ENCODE measurements at places on chromosomes 3 and 15.

DNA sequence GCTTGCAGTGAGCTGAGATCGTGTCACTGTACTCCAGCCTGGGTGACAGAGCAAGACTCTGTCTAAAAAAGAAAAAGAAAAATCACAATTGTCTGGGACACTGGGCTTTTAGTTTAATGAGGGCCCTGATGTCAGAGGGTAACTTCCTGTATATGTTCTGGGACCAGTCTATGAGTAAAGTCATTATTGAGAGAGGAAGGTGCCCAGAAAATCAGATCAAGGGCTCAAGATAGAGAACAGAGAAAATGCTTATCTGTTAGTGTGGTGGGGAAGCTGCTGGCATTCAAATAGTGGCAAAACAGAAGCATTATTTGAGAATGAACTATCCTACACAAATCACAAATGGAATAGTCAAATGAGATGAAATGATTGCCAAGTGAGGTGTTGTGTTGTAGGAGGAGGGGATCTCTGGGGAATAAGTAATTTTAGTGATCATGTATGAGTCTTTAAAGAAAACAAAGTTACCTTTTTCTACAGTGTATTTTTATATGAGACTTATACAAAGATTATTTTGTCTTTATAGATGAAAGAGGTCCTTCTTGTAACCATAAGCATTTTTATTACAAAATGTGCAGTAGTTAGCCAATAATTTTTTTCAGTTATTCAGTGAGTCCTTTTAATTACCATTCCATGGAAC, 13.4 kb downstream of the ARIH2 start:
- no peaks in the 10 kb centered on the region for H3K4me1 ChIP-seq
- H3K36me3 ChIP-seq, result peaks cover 6% of the 10 kb centered on the region
- no peaks in the 10 kb centered on the region for H3K27me3 ChIP-seq
- H3K27ac ChIP-seq, result no peak overlapping the region
- no peak overlapping the region for H3K4me3 ChIP-seq
- no peak for DNase-seq

DNA sequence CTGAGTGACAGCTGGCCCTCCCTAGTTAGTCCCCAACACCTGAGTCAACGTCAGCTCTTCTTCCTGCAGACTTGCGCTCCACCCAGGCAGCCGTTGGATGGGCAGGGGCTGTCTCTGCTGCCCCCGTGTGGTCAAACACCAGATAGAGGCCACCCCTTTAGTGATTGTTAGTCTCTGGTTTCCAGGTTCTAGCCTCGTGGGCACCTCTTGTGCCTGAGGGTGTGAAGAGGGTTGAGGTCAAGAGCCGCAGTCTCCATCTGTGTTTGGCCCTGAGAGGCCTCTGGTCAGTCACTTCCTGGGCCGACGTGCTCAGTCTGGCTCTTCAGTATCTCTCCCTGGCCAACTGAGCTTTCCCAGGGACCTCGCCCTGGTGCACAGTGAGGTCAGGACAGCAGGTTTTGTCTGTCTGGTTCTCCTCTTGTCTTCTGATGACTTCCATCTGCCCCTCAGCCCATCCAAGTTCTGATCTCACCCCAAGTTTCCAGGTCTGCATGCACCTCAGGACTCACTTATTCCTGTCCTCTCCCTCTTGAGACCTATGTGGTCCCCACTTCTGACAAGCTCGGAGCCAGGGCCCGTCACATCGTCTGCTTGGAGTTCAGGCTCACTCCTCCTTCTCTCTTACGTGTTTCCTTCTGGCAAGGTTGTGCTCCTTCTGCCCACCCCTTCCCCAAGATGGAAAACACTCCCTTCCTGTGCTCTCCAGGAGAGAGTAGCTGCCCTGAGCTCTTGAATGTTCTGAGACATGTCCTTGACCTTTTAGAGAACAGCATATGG, 20.9 kb downstream of the CD276 start:
- no peaks in the 10 kb centered on the region for H3K27me3 ChIP-seq
- no peak overlapping the region for H3K27ac ChIP-seq
- H3K4me1 ChIP-seq, result no peaks in the 10 kb centered on the region
- H3K36me3 ChIP-seq, result peaks cover 11% of the 10 kb centered on the region
- no peak overlapping the region for H3K4me3 ChIP-seq
- DNase-seq, result peak; percentile 82

- H3K4me1 ChIP-seq, result no peaks in the 10 kb centered on the region
- H3K36me3 ChIP-seq, result no peaks in the 10 kb centered on the region
- no peak for DNase-seq
- H3K27ac ChIP-seq, result no peak overlapping the region
Measured at GRCh38 chr15:33154351-33155166, 40.0 kb downstream of the FMN1 start.

- H3K36me3 ChIP-seq, result no peaks in the 10 kb centered on the region
- DNase-seq, result peak; percentile 65
- peak overlapping the region; percentile 50 for H3K4me3 ChIP-seq
- peaks cover 2% of the 10 kb centered on the region for H3K4me1 ChIP-seq
- H3K27me3 ChIP-seq, result no peaks in the 10 kb centered on the region
Measured at GRCh38 chr3:183178833-183179549, 16.5 kb upstream of the LAMP3 start.

DNA sequence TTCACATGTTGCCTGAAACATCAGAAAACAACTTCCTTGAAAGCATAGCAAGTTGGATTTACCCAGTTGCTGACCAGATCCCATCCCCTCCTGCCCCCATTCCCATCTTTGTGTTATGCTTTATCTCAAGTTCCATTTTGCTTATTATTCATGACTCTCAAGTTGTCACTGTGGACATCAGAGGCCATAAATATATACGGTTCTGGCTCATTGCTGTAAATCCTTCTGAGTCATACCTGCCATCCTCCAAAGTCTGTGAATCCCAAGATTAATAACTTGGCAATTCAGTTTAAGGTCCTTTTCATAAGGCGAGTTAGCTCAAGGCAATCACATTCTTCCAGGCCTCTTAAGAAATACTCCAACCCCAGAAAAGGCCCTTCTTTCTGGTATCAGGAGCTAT, 126.2 kb upstream of the C2CD4B start:
- H3K4me1 ChIP-seq, result no peaks in the 10 kb centered on the region
- no peaks in the 10 kb centered on the region for H3K27me3 ChIP-seq
- DNase-seq, result peak; percentile 30
- H3K4me3 ChIP-seq, result no peak overlapping the region

- H3K4me3 ChIP-seq, result no peak overlapping the region
- no peaks in the 10 kb centered on the region for H3K4me1 ChIP-seq
- H3K27me3 ChIP-seq, result no peaks in the 10 kb centered on the region
- H3K36me3 ChIP-seq, result no peaks in the 10 kb centered on the region
Measured at GRCh38 chr3:54274607-54275006, 152.3 kb downstream of the CACNA2D3 start.

DNA sequence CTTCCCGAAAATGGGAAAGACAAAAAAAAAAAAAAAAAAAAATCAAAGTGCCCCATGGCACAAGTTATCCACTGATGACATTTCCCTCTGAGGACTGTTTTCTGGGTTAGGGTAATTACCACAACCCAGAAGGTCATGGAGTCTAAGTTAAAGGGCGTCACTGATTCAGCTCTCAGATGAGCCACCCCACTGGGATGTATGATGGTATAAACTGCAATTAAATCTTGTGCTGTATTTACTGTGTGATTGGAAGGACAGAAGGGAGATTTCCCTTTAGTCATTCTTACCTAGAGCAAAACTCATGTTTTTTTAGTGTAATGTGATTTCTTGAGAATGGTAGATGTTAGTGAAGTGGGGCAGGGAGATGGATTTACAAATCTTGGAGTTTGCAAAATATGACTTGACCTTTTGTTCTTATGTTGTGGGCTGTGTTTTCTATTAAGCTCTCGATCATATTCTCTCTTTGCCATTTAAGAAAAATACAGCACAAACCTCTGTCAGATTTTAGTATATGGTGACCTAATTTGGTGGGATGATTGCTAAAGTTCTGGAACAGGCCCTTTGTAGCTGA, 244.2 kb downstream of the PTPRG start:
- H3K36me3 ChIP-seq, result no peaks in the 10 kb centered on the region
- H3K4me1 ChIP-seq, result peaks cover 6% of the 10 kb centered on the region
- H3K27ac ChIP-seq, result no peak overlapping the region
- H3K27me3 ChIP-seq, result no peaks in the 10 kb centered on the region
- H3K4me3 ChIP-seq, result no peak overlapping the region
- no peak for DNase-seq

DNA sequence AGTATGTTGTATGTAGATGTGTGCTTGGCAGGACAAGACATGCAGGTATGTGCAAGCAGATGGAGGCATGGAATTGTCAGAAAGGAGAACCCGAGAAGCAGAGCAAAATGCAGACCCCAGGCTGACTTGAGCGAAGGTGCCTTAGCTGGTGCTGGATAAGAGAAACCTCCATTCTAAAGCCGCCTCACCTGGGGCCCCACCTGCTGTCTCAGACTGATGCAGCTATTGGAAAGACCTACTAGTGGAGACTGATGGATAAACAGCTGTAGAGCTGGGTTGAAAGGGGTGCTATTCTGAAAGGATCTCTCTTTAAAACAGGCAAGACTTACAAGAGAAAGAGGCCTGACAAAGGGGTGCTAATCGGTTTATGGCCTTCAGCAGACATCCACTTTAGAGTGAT, 86.2 kb downstream of the EPHB1 start:
- no peaks in the 10 kb centered on the region for H3K4me1 ChIP-seq
- H3K36me3 ChIP-seq, result no peaks in the 10 kb centered on the region
- no peak overlapping the region for H3K27ac ChIP-seq
- H3K27me3 ChIP-seq, result no peaks in the 10 kb centered on the region

DNA sequence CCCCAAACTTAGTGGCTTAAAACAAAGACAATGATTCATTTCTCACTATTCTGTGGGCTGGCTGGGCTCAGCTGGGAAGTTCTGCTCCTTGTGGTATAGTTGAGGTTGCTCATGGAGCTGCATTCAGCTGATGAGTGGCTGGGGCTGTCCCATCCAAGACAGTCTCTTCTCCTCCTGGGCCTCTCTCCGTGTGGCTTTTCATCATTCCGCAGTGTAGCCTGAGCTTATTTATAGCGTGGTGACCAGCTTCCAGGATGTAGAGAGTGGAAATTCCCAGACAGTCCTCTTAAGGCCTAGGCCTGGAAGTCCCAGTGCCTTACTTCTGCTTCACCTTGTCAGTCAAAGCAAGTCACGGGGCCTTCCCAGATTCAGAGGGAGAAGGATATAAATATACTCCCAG, 136.7 kb upstream of the DAZL start:
- H3K4me3 ChIP-seq, result no peak overlapping the region
- no peak overlapping the region for H3K27ac ChIP-seq
- H3K36me3 ChIP-seq, result no peaks in the 10 kb centered on the region
- H3K27me3 ChIP-seq, result no peaks in the 10 kb centered on the region

- no peak overlapping the region for H3K4me3 ChIP-seq
- no peaks in the 10 kb centered on the region for H3K36me3 ChIP-seq
- H3K27me3 ChIP-seq, result no peaks in the 10 kb centered on the region
- no peaks in the 10 kb centered on the region for H3K4me1 ChIP-seq
- DNase-seq, result no peak
Measured at GRCh38 chr3:121508389-121508788, 37.4 kb downstream of the POLQ start.

DNA sequence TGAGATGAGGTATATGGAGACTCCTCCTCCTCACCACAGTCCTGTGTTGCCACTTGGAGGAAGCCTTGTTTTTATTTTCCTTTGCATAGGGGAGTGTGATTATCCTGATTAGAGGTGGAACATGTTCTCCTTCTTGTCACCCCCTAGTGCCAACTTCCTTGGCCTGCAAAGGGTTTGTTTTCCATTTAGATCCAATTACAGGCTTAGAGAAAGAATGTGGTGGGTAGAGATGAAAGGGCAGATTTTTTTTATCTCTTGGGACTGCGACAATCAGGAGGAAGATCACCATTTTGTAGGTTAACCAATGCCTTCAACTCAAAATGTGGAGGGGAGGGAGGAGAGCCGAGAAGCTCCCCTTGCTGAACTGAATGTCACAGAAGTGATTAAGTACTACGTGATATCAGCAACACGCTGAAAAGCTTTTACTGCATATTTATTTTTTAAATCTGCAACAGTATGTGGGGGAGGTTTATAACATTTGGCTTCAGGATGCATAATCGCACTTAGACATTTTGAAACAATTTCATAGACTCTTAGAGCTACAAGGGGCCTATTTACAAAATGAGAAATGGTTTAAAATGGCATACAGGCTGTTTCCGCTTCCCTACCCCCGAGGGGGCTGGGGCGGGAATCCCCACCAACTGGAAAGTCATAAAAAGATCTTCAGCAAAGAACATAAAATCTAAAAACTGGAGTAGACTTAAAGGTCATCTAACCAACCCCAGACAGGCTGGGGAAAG, 2.4 kb downstream of the LMCD1 start:
- H3K36me3 ChIP-seq, result no peaks in the 10 kb centered on the region
- DNase-seq, result peak; percentile 93
- H3K27me3 ChIP-seq, result no peaks in the 10 kb centered on the region
- H3K4me1 ChIP-seq, result peaks cover 5% of the 10 kb centered on the region

- H3K27me3 ChIP-seq, result no peaks in the 10 kb centered on the region
- H3K4me1 ChIP-seq, result peaks cover 3% of the 10 kb centered on the region
- DNase-seq, result no peak
- H3K27ac ChIP-seq, result no peak overlapping the region
- no peak overlapping the region for H3K4me3 ChIP-seq
Measured at GRCh38 chr3:16423298-16423697, 90.2 kb downstream of the RFTN1 start.

DNA sequence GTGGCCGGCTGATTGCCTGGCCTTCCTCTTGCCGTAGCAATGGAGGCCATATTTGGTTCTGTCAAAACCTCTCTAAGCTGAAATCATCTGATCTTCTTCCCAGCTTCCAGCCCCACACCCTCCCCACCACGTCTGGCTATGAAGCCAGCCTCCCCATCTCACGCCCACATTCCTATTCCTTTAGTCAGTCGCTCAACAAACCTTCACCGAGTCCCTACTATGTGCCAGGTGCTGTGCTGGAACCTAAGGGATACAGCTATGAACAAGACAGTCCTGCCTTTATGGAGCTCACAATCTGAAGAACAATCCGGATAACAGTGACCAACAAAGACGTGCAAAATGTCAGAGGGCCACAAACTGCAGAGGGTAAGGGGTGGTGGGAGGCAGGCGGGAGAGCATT, 31.9 kb upstream of the SMAD6 start:
- no peaks in the 10 kb centered on the region for H3K27me3 ChIP-seq
- H3K4me3 ChIP-seq, result no peak overlapping the region
- H3K4me1 ChIP-seq, result peaks cover 8% of the 10 kb centered on the region
- H3K36me3 ChIP-seq, result no peaks in the 10 kb centered on the region

- no peaks in the 10 kb centered on the region for H3K36me3 ChIP-seq
- H3K4me3 ChIP-seq, result no peak overlapping the region
- no peak for DNase-seq
- no peaks in the 10 kb centered on the region for H3K27me3 ChIP-seq
Measured at GRCh38 chr3:136982520-136983138, 24.8 kb downstream of the IL20RB start.

GRCh38 chr15:89168316-89168833, 53.0 kb downstream of the RLBP1 start:
- H3K4me3 ChIP-seq, result no peak overlapping the region
- DNase-seq, result no peak
- peaks cover 7% of the 10 kb centered on the region for H3K4me1 ChIP-seq
- H3K36me3 ChIP-seq, result no peaks in the 10 kb centered on the region
- no peak overlapping the region for H3K27ac ChIP-seq
- no peaks in the 10 kb centered on the region for H3K27me3 ChIP-seq

- no peak overlapping the region for H3K27ac ChIP-seq
- H3K4me3 ChIP-seq, result no peak overlapping the region
- H3K36me3 ChIP-seq, result no peaks in the 10 kb centered on the region
- no peaks in the 10 kb centered on the region for H3K27me3 ChIP-seq
- H3K4me1 ChIP-seq, result no peaks in the 10 kb centered on the region
- no peak for DNase-seq
Measured at GRCh38 chr15:99443768-99444446, 121.9 kb upstream of the MEF2A start.
